ENCODE measurements at places on chromosomes 12 and 14. TPM values are rescaled to one million over a fixed set of nuclear protein-coding genes. Genes with fewer than 3 reads are reported as not detected.

The RTL1 gene
- total RNA-seq, result not detected

The SMIM41 gene
- not detected for total RNA-seq

GRCh38 chr12:110741341-110742095 is 1.2 kb downstream of the PPP1CC start:
- no peak for DNase-seq

GRCh38 chr14:94619297-94619696 is 7.1 kb downstream of the SERPINA3 start:
- no peak for DNase-seq

- no peak for DNase-seq
Measured at GRCh38 chr12:37565112-37565511, 751.5 kb upstream of the ALG10B start.

The PIGH gene
- total RNA-seq, result 26.1 TPM

The RFLNA gene
- total RNA-seq, result not detected

The PRICKLE1 gene
- total RNA-seq, result not detected

DNA sequence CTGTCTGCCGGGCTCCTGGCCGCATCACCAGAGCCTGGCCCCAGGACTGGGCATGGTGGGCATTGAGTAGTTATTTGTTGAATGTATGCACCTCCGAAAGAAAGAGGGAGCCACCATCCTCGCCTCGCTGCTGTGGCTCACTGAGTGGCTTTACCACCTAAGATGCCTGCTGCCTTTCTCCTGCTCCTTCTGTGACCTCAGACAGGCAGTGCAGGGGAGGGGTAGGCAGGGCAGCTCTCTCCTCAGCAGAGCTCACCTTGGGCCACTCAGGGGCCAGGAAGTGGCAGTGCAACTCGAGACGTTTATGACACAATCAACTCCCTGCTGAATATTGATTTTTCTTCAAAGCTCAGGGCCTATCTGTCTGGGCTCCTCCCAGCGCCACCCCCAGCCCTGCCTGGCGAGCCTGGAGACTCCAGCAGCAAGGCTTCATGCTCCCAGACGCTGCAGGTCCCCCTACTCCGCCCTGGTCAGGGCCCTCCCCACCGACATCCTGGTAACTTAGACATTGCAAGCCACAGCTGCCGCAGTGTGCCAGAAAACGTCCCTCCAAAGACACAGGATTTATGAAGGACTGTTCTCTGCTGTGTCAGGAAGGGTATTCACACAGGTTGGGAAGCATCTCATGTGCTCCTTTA is 84.3 kb upstream of the DIO3 start:
- DNase-seq, result no peak

DNA sequence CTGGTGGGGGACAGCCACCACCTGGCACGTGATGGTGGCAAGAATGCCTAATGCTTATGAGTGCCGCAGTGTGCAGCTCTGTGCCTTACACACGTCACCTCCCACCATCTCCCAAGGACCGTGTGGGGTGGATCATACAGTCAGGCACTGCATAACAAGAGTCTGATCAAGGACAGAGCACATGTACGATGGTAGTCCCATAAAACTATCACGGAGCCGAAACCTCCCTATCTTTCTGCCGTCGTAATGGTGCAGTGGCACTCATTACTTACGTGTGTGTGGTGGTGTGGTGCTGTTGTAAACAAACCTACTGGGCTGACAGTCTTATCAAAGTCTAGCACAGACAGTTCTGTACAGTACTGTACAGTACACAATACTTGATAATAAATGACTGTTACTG is 89.3 kb downstream of the CACNA1C start:
- DNase-seq, result no peak

DNA sequence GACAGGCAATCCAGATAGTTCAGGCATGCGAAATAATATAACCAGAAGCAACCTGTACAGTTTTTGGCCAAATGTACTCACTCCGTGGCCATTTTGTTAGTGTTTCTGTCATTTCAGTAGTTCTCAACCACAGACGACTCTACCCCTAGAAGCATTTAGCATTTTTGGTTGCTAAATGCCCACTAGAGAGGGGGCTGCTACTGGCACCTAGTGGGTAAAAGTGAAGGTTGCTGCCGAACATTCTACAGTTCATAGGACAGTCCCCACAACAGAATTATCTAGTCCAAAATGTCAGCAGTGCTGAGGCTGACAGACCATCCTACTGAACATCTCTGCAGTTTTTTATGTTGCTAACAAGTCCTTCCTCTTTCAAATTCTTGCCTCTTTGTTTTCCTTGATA is 107.4 kb downstream of the TSHR start:
- no peak for DNase-seq

The KRT82 gene
- not detected for total RNA-seq

- no peak for DNase-seq
Measured at GRCh38 chr12:117774941-117775775, 193.6 kb downstream of the KSR2 start.

The CD27 gene
- total RNA-seq, result 111 TPM

The LRRC10 gene
- not detected for total RNA-seq
